COR-L47 (cell line): ENCODE measurements at places on chromosomes 3 and 15.
A peak's percentile ranks its signal among the peaks of the same experiment; 100 is the strongest.

DNA sequence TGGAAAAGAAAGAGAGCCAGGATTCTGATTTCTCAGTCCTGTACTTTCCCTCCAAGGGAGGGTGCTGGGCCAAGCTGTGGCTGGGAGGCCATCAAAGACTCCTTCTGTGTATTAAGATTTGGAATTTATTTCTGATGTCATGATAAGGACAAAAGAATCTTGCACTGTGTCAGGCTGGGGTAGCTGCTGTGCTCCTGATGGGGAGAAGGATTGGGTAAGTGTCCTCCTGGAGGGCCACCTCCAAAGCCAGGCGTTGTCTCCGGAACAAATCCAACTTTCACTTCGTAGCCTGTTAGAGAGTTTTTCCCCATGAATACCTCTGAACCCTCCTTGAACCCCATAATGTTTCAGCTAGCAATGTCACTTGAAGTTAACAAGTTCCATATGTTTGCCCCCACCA is 29.9 kb downstream of the CLDN11 start:
- DNase-seq = no peak

DNA sequence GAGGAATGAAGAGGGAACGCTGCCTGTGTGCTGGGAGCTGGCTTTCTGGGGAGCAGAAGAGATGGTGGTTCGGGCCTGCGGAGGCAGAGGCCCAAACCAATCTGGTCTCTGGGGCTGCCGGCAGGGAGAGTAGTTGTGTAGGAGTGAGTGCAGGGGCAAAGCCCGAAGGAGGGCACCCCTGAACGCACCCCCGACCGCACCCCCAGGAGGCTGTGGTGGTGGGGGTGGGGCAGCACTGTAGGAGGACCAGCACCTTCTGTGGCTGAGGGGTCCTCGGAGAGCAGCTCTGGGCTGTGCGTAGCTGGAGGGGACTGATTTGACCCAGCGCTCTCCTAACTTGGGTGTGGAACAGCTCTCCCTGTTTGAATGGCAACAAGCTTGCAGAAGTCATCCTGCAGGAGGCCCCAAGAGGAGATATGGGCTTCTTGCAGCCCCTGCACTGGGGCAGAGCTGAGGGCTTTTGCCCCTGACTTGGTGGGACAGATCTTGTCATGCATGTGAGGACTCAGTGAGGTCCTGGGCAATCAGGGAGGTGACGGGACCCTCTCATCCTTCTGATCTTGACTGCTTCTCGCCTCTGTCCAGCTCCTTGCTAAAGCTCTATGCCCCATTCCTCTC is 26.1 kb downstream of the C15orf39 start:
- no peak for DNase-seq

GRCh38 chr3:52600258-52600657 is 63.9 kb downstream of the UQCC5 start:
- DNase-seq = no peak

- DNase-seq = no peak
These were observed 200.1 kb downstream of the TLE3 start for GRCh38 chr15:69897471-69898237.

GRCh38 chr3:123568875-123569274 is 16.0 kb downstream of the HACD2 start:
- no peak for DNase-seq

- no peak for DNase-seq
These were observed 399 bp upstream of the SUCLG2 start for GRCh38 chr3:67654844-67655177.

DNA sequence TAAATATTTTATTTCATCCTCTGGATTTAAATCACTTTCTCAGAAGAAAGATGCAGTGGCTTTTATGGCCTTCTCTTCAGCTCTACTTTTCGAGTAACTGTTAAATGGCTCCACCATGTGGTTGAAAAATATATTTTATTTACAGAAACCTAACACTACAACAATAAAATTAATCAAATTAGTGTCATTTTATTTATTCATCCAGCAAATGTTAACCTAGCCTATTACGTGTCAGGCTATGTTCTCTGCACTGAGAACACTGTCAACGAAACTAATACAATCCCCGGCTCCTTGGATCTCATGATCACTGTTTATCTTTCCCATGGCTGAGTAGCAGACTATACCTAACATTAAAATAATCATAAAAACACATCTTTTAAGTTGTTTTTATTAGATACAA is 148.0 kb upstream of the OSTN start:
- peak; percentile 18 for DNase-seq

- peak; percentile 30 for DNase-seq
These were observed at the start of gene PROK2 for GRCh38 chr3:71784914-71785531. PROK2 (minus strand) TSS chr3:71785148; CDS start chr3:71785052, 96 bp downstream.

DNA sequence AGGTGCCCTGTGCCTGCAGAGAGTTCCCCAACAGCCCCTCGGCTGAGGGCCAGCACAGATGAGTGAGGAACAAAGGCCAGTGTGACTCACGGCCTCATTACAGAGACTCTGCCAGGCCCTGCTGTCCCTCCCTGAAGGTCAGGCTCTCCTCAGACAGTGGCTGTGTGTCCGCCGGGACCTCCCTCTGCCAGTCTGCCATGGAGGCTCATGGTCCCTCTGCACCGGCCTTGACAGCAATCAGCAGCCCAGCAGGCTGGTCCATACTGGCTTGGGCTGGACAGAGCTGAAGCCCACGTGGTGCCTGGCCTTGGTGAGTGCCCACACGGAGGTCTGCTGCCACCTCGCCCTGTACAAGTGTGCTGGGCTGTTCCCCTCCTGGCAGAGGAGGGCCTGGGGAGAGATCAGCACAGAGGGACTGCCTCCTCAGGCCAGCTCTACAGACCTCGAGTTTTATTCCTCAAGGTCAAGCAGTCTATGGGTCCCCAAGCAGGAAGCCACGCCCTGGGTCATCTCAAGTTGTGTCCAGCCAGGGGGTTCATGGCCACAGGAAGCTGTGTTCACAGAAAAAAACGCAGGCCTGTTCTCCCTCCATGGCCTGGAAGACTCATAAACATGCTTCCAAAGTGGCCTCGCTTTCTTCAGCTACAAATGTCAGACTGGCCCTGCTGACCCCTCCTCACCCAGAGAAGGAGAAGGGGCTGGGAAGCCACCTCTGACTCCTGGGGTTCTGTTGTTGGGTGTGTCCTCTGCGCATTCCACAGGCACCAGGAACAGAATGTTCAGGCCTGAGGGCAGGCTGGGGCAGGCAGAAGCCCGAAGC is 27.0 kb downstream of the SLC41A3 start:
- DNase-seq = no peak

DNA sequence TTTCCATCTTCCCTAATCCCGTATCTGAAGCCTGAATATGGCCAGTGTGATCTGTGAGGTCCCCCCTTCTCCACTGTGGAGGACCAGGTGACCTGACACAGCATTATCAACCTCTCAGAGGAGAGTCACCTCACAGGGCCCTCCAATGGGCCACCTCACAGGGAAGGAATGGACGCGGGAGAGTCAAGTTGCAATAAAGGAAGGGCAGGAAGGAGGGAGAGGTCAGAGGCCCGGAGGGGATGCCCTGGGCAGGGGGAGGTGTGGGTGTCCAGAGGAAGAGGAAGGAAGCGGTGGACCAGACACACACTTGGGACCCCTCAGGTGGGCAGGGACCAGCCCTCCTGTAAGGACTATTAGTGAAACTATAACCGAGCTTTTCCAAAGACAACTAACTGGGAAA is 14.6 kb upstream of the LRRC15 start:
- DNase-seq = no peak

DNA sequence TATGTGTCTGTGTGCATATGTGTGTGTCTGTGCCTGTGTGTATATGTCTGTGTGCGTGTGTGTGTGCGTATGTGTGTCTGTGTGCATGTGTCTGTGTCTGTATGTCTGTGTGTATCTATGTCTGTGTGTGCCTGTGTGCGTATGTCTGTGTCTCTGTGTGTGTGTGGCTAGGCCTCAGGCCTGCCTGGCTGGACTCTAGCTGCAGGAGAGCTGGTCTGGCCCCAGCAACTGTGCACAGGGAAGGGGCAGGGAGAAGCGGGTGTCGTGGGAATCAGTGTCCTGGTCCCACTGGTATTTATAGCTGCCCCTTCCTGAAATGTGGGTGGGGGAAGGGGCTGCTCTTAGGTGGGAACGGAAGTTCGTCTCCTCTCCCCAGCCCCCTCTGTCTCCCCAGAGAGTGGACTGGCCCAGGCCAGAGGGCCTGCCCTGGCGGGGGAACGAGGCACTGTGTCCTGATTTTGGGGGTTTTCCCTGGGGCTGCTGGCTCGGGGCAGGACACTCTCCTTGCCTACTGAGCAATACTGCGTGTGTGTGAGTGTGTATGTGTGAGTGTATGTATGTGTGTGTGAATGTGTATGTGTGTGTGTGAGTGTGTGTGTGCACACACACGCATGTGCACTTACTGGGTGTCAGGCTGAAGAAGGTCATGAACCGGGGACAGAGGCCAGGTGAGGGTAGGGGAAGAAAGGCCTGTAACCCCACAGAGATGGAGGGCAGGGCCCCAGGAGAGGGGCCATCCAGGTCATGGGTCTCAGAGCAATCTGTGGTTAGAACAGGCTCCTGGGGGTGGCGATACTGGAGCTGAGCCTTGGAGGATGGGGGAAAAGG is 6.6 kb downstream of the CSPG4 start:
- DNase-seq = no peak

GRCh38 chr3:107206141-107206540 is 171.1 kb upstream of the CCDC54 start:
- peak; percentile 18 for DNase-seq

DNA sequence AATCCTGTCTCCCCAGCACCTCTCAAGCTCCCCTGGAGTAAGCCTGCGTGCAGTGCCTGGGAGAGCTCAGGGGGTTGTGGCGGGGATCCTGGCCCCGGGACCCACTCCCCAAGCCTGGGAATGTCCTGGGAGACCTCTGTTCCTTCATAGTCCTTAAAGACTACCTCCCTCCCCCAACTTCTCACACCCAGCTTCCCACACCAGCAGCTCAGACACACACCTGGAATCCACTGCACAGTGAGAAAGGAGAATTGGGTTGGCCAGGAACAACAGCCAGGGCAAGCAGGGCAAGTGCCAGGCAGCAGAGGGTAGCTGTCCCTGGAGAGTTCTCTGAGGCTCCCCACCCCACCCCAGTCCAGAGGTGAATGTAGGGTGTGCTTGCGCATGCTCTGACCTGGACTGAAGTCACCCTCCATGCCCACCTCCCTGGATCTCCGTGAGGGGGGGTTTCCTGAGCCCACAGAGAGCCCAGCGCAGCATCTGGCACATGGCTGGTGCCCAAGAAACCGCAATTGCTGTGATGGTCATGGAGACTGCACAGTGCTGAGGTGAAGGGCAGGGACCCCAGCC is 22.2 kb downstream of the PSTPIP1 start:
- DNase-seq = no peak

GRCh38 chr3:66014651-66015050 is 24.1 kb downstream of the MAGI1 start:
- DNase-seq = no peak

DNA sequence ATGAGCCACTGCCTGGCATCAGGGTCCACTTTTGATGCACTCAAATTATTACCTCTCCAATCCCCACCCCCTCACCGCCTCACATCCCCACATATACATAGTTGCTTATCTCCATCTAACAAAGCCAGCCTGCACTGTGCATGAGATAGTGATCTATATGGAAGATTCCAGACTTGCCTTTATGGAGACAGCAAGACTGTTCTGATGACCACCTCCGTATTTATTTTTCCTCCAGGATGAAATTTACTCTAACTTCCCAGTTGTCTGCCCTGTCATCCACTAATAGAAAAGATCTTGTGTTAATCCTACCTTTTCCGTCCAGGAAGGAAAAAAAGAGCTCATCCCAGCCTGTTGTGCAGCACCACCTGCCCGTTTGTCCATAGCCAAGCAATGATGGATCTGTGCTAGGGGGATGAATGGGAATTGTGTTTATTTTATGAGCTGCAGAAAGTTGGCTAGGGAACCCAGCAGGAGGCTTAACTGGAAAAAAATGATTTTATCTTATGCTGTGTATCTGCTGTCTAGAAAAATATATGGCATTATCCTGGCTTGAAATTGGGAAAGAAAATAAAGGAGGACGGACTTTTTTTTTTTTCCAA is 114.5 kb downstream of the CD47 start:
- no peak for DNase-seq

DNA sequence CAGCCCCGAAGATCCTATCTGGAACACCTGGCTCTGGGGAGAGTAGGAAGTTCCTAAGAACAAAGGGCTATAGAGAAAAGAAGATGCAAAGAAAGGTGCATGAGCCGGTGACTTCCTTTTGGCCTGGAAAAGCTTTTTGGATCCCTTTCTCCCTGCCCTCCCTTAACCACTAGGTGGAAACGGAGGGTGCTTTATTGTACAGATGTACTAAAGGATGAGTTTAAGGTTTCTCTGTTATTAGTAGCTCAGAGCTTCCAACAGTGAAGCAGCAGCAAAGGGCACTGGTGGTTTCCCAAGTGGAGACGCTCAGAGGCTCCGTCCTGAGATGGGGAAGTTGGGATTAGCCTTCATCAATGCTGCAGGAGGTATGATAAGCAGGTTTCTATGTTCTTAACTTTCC is 5.9 kb upstream of the ADGRG7 start:
- DNase-seq = peak; percentile 9

GRCh38 chr3:134544316-134544715 is 58.5 kb downstream of the CEP63 start:
- DNase-seq = no peak

GRCh38 chr3:85758442-85758841 is 799.7 kb downstream of the CADM2 start:
- DNase-seq = no peak

- DNase-seq = no peak
These were observed 38.4 kb downstream of the CCDC33 start for GRCh38 chr15:74274470-74275038.

DNA sequence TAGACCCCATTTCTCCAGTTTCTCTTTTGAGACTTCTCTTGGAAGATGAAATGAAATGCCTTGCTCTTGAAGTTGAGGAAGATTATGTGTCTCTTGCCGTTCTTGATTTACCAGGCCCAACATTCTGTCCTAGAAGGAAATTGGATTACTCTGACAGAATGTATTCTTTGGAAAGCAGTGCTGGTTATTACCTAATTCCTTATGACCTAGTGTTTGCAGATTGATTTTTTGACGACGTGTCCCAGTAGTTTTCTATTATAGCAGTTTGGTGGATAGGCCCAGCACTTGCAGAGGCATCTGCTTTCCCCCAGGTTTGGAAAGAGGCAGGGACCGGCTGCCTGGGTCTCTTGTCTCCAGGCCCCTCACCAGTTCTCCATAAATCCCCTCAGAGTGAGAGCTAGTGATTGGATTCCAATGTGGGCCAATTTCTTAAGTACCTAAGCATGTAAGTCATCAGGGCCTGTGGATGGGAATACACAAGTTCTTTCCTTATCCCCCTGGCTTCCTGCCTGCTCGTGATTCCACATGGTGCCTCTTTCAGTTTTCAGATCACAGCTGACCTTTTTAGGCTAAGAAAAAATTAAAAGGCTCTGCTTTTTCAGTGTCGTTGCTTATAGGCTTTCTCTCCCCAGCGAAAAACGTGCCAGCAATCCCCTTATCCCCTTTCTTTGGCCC is 50.2 kb downstream of the EPHB3 start:
- DNase-seq = no peak
